D721Med (cell line): ENCODE measurements at places on chromosomes 12 and 14.

GRCh38 chr12:120090206-120090605 is 26.3 kb downstream of the RAB35 start:
- DNase-seq: no peak

DNA sequence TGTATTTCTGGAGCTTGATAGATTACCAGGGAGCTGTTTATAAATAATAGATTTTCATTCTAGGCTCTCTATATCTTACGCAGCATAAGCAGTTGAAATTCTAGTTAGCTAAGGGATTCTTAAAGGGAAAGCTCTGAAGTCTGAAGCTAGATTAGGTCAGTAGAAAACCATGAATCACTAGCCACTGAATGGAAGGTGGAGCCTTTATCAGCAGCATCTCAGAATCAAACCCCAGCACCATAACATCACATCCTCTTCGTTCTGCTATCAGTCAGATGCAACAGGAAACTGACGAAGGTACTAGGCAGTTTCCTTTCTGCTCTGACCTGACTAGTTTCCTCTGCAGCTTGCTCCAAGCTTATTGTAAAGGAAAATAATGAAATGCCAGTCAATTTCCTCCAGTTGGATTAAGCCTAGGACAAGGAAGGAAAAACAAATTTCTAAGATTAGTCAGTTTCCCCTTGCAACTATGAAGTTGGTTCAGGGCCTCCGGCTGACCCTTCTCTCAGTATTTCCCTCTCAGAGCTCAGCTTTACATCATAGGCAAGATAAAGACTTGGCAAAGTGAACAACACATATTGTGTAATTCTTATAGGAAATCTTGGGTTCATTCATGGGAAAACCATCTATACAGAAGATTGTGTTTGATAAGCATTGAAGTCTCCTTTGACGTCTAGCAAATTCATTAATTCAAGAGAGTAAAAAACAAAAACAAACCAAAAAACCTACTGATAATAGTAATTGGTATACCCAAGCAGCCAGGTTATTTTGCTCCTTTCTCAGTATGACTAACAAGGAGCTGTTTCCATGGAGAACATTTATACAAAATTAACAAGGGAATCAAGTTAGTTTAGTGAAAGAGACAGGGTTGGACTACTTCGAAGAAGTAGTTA is 43.4 kb upstream of the CFAP54 start:
- DNase-seq: no peak

GRCh38 chr12:132639956-132640520 is 21.5 kb downstream of the P2RX2 start:
- DNase-seq: no peak

- no peak for DNase-seq
Measured at GRCh38 chr12:109735825-109736551, 22.4 kb downstream of the FAM222A start.

DNA sequence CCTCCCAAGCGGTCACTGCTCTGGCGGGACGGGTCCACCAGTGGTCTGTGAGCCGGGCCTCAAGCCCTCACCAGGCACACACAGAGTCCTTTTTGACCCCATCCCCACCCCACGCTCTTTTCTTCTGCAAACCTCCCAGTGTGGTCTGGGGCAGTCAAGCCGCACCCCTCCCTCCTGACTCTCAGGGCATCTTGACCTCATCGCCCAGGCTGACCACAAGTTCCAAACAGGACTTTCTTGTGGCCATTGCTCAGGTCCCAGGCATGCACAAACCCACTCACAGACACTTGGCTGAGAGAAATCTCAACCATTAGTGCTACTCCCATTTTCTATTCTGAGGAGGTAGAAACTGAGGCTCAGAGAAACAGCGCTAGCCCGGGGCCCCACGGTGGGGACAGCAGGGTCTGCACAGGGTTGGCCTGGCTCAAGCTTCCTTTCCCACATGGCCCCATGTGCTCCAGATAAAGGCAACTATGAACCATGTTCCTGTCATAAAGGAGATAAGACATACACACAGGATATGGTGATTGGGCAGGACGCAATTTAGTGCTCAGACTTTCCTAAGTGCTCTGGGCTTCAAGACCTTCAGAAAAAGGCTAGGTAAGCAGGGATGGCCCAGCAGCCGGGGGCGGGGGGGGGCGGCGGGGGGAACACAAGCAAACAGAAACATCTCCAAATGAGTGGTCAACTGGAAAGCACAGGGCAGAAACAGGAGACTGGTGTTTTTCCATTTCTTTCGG is 69.6 kb downstream of the ITPK1 start:
- no peak for DNase-seq

GRCh38 chr12:108827941-108828340 is 29.4 kb downstream of the SSH1 start:
- DNase-seq: no peak

GRCh38 chr12:45246236-45246635 is 30.3 kb downstream of the ANO6 start:
- no peak for DNase-seq

GRCh38 chr12:91889910-91890309 is 255.7 kb downstream of the BTG1 start:
- DNase-seq: no peak

DNA sequence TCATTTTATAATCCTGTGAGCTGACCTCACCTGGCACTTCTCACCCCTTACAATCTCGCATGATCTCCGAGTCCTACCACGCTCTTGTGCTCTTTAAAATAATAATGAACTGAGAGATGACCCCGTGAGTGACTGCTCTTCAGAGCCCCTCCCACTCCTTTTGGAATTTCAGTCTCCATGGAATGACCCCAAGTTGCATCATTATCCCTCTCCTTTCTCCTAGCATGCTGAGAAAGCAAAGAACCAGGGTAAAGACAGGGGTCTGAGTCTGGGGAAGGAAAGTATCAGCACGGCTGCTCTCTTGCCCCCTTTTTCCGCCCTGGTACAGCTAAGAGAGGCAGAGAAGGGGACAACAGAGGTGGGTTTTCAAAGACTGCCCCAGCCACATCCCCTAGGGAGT is 178.3 kb upstream of the PLEKHA5 start:
- DNase-seq: no peak

- DNase-seq: no peak
Measured at GRCh38 chr14:21796916-21797315, 123.3 kb upstream of the OR4E1 start.

DNA sequence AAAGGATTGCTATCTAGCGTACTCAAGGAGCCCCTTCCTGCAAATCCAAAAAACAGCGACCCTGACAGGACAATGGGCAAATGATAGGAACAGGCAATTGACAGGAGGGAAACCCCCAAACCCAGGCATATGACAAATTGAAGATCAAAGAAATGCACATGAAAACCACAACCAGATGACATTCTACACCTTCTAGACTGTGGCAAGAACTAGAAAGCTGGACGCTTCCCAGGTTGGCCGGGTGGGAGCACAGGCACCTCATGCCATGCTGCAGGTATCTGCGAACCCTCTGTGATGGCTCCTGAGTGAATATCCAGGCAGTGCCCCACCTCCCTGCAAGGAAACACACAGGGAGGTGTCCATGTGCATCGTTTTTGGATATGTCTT is 37.1 kb downstream of the CMKLR1 start:
- no peak for DNase-seq

- DNase-seq: no peak
Measured at GRCh38 chr12:91379051-91379775, 196.6 kb upstream of the DCN start.

- no peak for DNase-seq
Measured at GRCh38 chr12:50111395-50111692, 692 bp upstream of the COX14 start.

- DNase-seq: no peak
Measured at GRCh38 chr14:24160499-24160849, 591 bp upstream of the IRF9 start.

GRCh38 chr12:24898185-24898584 is 50.7 kb downstream of the BCAT1 start:
- no peak for DNase-seq

DNA sequence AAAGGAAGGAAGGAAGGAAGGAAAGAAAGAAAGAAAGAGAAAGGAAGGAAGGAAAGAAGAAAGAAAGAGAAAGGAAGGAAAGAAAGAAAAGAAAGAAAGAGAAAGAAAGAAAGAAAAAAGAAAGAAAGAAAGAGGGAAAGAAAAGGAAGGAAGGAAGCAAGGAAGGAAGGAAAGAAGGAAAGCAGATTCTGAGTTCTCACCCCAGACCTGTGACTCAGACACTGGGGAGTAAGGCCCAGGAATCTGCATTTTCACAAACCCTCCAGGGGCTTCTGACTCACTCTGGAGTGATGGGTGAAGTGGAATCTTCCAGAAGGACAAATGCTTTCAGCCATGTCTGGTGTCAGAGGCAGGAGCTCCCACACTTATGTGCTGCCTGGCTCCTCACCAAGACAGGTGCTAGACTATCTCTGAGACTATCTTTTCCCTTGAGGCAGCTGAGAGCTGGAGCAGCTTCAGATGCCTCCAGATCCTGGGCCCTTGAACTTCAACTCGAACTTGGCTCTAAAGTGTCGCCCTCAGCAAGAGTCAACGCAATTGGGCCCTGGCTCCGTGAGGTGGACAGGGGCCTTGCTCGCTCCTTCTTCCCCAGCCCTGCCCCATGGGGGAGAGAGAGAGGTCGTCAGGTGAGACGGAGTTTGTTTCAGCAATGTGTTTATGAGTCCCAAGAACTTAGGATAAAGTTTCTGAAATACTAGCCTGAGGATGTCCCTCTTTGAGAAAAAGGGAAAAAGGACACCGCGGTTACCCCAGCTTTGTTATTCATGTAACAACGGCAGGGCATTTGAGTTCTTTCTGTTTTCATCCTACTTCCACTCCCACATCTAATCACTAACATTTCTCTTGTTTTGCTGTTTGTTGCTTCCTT is 19.8 kb upstream of the SCARB1 start:
- DNase-seq: no peak

DNA sequence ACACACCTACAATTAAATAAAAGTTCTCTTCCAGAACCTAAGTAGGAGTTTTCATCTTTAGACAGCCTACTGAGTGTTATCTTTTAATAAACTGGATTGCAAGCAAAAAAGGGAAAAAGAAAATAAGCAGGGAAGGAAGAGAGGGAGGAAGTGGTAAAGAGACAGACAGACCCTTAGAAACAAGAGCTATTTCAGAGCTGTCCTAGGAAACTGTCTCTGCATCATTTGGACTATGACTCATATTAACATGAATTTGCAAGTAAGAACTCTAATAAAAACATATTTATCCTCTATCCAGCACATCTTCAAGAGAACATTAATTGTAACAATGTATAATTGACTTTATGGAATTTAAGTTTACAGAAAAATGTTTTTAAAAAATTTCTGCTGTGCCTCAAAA is 438.8 kb upstream of the USP15 start:
- DNase-seq: no peak

DNA sequence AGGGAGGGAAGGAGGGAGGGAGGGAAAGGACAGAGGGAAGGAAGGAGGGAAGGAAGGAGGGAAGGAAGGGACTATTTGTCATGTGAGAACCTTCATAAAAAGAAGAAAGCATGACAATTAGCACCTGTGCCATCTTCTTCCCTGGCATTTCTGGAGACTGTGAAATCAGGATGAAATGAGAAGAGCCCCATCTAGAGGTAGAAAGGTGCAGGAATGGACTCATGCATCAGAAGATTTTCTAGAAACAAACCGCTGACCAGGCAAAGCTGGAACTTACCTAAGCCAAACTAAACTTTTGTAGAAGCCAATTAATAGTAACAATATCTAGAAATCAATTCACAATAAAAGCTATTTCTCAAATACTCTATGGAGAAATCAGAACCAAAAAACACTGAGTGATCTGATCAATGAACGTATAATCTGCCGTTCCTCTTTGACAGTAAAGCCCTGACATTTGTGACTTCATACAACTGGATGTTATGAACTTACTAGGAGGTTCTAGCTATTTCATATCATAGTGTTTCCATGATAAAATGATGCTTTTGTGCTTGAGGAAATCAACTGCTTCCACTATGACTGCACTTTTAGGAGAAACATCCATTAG is 24.4 kb upstream of the CRACR2A start:
- DNase-seq: no peak

GRCh38 chr12:15602051-15602672 is 187.0 kb downstream of the EPS8 start:
- DNase-seq: no peak

DNA sequence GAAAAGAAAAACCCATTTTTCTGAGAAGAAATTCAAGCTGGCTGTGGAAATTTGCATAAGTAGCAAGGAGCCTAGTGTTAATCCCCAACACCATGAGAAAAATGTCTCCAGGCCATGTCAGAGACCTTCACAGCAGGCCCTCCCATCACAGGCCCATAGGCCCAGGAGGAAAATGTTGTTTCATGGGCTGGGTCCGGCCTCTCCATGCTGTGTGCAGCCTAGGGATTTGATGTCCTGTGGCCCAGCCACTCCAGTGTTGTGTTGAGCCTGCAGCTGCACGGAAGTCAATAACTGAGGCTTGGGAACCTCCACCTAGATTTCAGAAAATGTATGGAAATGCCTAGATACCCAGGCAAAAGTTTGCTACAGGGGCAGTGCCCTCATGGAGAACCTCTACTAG is 432.2 kb downstream of the IPO8 start:
- no peak for DNase-seq

DNA sequence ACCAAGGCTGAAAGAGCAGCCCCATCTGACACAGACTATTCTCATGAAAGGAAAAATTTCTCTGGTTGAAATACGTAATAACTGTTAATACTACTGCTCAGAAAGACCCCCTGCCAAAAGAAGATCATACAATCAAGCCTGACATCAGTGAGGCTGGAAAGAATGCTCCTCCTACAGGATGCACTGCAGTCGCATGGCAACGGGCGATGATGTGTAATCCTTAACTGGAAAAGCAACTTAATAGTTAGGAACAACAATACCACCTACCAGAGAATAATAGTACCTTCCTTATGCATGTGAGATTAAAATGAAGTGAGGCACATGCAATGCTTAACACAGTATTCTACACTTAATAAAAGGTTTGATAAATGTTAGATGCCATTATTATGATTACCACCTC is 1.2 kb upstream of the GOLGA5 start:
- DNase-seq: no peak

DNA sequence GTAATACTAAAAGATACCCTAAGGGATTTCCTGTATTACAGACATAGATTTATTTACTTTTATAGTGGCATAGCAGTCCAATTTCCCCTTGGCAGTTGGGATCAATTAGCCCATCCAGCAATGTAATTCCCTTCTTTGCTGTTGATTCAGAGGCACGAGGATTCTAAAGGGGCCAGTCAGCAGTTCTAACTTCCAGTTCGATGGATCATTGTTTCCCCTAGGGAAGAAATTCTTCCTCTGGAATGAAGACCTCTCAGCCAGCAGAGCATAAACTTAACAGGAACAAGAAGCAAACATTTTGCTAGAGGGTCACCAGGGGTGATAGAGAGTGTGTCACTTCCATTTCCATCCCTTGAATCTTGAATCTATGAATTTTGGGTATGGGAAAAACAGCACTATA is 395.7 kb upstream of the NOVA1 start:
- DNase-seq: no peak

GRCh38 chr14:101217080-101217463 is 313.6 kb upstream of the RTL1 start:
- DNase-seq: no peak

- DNase-seq: no peak
Measured at GRCh38 chr12:93442411-93443340, 929 bp upstream of the UBE2N start.

DNA sequence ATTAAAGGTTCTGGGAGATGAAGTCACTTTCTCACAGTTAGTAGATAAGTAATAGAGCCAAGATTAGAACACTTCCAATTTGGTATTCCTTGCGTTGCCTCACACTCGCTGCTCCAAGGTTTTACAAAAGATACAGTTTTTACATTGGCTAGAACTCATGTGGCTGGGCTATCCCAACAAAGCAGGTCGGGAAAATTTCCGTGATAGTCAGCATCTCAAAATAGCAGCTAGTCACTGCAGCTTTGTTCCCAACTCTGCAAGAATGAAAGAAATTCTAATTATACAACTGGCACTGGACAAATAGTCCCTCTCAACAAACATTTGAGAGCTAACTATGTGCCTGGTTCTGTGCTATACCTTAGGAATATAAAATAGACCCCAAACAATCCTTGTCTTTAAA is 24.6 kb upstream of the PPP1R12A start:
- DNase-seq: no peak
